ENCODE measurements at places on chromosomes 7 and 10.

DNA sequence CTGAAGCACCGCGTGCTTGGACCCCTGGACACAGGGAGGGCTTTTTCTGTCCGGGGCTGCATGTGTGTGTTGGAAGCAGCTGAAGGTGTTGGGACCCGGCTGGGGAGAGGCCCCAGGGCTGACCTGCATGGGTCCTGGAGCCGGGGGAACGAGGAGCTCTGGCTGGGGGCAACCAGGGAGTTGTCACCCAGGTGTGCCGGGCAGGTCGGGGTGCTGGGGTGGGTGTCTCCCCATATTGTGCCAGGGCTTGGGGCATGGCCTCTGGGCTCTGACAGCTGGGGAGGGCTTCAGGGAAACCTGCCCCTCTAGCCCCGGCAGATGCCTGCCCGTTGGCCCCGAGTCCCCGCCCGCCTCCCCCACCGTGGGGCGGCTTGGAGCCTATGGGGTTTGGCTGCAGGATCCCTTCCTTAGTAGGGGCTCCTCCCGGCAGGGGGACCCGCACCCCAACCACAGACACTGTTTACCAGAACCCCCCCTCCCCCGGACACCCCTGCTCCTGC is 42.3 kb downstream of the UNCX start:
- no peak for DNase-seq

- DNase-seq = no peak
These were observed 2.9 kb downstream of the HABP2 start for GRCh38 chr10:113555751-113556150.

DNA sequence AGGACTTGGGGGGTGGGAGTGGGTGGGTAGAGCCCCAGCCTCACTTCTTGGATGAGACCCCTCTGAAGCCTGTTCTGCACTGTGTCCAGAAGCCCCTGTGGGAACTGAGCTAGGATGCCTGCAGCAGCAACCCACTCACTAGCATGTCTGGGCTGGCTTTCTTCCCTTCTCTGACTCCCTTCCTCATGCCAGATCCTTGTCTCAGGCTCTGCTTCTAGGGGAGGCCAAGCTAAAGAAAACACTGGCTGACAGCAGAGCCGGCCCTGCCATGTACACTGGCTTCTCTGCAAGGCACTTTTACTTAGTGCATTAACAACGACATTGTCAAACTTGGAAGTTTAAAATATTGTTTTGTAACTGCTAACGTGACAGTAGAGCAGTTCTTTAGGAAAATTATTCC is 50.2 kb downstream of the ARHGAP22 start:
- no peak for DNase-seq

- no peak for DNase-seq
These were observed 299.2 kb downstream of the IPMK start for GRCh38 chr10:57968328-57969016.

- DNase-seq = no peak
These were observed 33.7 kb downstream of the ZNF777 start for GRCh38 chr7:149427096-149427680.

DNA sequence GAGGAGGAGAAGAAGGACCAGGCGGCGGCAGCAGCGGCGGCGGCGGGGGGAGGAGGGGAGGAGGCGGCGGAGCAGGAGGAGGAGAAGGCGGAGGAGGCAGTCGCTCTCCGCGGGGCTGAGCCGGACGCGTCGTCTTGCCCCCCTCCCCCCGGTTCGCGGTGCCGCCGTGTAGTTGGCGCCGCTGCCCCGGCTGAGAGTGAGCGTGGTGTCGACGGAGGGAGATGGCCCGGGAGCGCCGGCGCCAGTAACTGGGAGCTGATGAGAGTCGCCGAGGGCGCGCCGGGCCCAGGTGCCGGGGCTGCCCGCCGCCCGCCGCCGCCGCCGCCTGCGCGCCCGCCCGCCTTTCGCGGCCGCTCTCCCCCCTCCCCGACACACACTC is 257 bp downstream of the WAC start:
- DNase-seq = no peak

DNA sequence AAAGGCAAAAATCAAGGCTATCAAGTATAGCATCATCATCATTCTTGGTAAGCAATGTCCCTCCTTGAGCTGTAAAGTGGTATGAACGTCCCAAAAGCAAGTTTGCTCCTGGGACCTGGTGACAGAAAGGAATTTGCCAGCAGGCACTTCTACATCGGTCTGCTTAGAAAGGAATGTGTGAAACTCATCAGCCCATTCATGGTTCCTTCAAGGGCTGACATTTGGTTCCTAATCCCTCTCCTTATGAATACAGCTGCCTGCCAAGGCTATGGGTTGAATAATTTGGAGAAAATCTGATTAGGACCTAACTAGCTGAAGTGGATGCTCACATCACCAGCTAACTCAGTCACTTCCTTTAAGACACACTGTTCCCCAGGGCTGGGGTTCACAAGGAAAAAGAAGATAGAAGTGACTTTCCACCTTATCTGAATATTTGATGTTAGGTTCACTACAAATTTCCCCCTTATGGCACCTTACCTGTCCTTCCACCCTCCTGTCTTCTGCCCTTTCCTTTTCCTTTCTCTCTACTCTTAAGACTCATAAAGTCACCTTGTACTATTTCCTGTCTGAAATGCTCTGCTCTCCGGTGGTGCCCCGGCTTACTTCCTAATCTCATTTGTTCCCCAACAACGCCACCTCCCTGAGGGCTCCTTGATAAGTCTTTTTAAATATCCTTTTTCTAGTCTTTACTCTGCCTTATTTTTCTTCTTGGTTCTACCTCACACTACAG is 187.1 kb downstream of the NPSR1 start:
- no peak for DNase-seq

DNA sequence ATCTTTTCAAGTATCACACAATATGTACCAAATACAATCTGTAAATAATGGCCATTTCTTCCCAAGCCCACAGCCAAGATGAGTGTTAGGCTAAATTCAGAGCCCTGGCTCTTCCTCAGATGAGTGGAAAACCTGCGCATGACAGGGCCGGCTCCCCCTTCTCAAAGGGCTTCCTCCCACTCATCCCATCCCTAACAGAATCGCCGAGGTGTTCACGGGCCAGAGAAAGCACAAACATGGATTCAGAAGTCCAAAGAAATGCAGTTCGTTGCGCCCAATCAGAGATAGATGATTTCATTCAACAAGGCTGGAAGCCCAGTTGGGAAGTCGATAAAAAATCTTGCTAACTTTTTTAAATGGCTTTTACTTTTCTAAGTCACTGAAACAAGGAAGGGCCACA is 121.8 kb downstream of the UBE2H start:
- no peak for DNase-seq

DNA sequence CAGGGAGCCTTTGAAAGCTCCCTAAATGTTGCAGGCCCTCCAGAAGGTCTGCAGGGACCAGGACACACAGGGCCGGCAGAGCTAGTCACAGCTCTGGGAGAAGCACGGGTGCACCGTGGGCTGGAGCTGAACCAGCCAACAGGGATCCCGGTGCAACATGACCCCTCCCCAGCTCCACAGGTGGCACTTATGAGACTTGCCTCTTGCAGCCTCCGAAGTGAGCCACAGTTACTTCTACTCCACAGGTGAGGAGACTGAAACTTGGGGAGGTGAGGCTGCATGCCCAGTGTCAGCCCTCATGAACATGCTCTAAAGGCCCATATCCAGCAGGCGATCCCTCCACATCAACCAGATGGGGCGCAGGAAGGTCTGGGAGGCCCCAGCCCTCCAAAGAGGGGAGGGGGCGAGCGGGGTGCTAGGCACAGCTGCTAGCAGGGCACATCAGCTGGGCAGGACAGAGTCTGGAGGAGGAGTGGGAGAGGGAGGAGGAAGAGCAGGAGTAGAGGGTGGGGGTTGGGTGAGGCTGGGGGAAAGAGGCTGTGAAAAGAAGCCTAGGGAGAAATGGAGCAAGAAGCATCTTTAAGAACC is 224.3 kb downstream of the ELFN1 start:
- no peak for DNase-seq

- no peak for DNase-seq
These were observed 79.1 kb upstream of the KCNMA1 start for GRCh38 chr10:77716458-77717317.

- no peak for DNase-seq
These were observed 52.6 kb downstream of the TMEM209 start for GRCh38 chr7:130152493-130153210.

DNA sequence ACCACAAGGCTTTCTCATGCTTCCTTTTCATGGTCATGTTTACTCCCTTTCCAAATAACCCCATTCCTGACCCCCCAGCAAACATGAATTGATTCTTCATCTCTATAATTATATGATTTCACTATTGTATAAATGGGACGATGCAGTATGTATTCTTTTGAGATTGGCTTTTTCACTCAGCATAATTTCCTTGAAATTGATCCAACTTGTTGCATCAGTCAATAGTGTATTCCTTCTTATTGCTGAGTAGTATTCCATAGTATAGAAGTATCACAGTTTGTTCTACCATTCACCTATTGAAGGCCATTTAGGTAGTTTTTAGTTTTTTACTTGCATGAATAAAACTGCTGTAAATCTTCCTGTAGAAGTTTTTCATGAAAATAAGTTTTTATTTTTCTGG is 264.7 kb downstream of the BAMBI start:
- DNase-seq = no peak

DNA sequence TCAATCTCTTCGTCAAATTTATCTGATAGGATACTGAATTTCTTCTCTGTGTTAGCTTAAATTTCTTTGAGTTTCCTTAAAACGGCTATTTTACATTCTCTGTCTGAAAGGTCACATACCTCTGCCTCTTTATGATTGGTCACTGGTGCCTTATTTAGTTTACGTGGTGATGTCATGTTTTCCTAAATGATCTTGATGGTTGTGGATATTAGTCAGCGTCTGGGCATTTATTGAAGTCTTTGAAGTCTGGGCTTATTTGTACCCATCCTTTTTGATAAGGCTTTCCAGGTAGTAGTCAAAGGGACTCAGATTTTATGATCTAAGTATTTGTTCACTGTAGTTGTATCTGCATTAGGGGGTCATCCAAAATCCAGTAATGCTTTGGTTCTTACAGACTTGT is 1407.5 kb upstream of the LRRTM3 start:
- DNase-seq = no peak

GRCh38 chr10:113736576-113736975 is 14.9 kb upstream of the PLEKHS1 start:
- no peak for DNase-seq

GRCh38 chr7:127474457-127474856 is 81.9 kb upstream of the ZNF800 start:
- DNase-seq = no peak

GRCh38 chr7:31186202-31186601 is 134.1 kb downstream of the ADCYAP1R1 start:
- no peak for DNase-seq

- no peak for DNase-seq
These were observed 16.1 kb downstream of the GPR146 start for GRCh38 chr7:1060315-1061072.

- DNase-seq = no peak
These were observed 12.0 kb upstream of the RASSF4 start for GRCh38 chr10:44947371-44948152.

DNA sequence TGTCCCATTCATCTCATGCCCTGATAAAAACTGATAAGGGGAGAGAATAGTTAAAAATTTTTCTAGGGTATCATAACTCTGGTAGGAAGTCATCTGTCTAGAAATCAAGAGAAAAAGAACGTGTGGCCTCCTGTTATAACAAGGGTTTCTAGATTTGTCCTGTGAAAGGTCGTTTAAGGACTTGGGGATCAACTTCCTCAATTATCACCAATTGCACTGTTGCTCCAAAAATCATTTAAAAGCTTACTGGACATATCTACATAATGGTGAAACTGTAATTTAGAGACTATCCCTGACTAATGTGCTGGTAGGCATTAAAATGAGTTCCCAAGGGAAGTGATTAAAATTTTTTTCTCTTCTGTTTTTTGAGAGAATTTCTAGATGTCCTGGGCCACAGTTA is 58.2 kb downstream of the GPR141 start:
- DNase-seq = no peak

- DNase-seq = no peak
These were observed 56.7 kb downstream of the CHST15 start for GRCh38 chr10:124036746-124037145.

DNA sequence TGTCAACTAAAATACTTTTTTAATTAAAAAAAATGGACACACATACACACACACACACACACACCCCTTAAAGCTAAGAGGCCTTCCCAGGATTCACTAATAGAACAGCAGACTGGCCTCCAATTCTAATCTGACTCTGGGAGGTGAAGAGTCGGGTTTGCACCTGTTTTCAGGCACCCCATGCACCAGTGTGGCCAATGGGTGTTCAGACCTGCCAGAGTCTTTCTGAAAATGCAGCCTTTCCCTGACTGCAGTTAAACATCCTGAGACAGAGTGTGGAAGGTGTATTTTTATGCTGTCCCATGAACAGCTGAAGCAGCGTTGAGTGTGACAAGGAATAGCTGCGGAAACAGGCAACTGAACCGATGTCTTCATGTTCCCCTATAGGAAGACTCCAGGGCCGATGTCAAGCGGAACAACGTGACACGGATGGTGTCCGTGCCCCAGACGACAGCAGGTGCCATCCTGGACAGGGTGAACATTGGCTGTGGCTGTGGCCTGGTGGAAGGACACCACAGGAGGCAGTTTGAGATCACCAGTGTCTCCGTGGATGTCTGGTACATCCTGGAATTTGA is 74.6 kb upstream of the LYZL2 start:
- no peak for DNase-seq

DNA sequence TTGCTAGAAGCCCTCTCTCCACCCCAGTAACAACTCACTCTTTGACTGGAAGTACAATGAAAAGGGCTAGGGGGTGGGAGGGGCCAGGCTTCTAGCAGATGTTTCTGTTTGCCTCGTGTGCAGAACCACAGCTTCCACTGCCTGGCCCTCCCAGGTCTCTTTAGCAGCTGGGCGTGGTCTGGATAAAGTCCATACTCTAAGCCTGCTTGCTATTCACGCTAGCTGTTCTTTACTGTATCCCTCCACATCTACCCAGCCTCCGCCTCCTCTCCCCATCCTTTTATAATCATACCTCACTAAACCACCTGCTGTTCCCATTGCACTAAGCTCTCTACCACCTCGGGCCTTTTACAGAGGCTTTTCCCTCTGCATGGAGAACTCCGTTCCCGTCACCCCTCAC is 288.8 kb downstream of the CAMK1D start:
- no peak for DNase-seq

GRCh38 chr7:20722941-20723340 is 63.7 kb downstream of the SP8 start:
- DNase-seq = no peak

- DNase-seq = no peak
These were observed 162.2 kb downstream of the PKD1L1 start for GRCh38 chr7:47785923-47786556.
